ENCODE measurements at places on chromosomes 2 and 18. TPM values are rescaled to one million over a fixed set of nuclear protein-coding genes. Genes with fewer than 3 reads are reported as not detected.

The POTEE gene
- total RNA-seq = 0.11 TPM

The SERPINB4 gene
- total RNA-seq = not detected

The LAMA3 gene
- 30.5 TPM for total RNA-seq

The ABCG5 gene
- total RNA-seq = not detected

The SERPINB10 gene
- total RNA-seq = 1.00 TPM

The PDCL3 gene
- 18.4 TPM for total RNA-seq
